ENCODE measurements at places on chromosomes 7 and 10.

GRCh38 chr10:60990663-60991062, 46.7 kb upstream of the RHOBTB1 start:
- no peak for DNase-seq

GRCh38 chr10:82811621-82812020, 936.6 kb downstream of the NRG3 start:
- DNase-seq: no peak

DNA sequence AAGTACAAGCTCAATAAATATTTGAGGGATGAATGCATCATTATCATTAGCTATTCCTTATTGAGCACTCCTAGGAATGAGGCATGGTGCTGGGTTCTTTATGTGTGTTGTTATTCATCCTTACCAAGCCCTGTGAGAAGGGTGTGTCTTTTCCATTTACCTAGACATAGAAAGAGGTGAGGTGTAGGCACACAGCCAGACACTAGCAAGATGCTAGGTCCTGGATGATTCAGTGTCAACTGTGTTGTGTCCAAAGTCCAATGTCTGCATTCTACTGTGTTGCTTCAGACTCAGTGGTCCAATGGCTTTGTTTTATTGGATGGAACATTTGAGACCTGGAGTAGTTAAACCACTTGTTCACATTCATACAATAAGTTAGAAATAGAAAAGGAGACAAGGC, 605.5 kb downstream of the LRMDA start:
- DNase-seq: no peak

GRCh38 chr7:106022193-106022821, 59.2 kb downstream of the CDHR3 start:
- DNase-seq: no peak

- no peak for DNase-seq
These were observed 116.6 kb downstream of the ADCY1 start for GRCh38 chr7:45690762-45691150.
